ENCODE measurements at places on chromosomes 12 and 14. TPM values are rescaled to one million over a fixed set of nuclear protein-coding genes. Genes with fewer than 3 reads are reported as not detected.

The SPTB gene
- not detected for total RNA-seq

The RPS6KA5 gene
- 1.4 TPM for total RNA-seq

The CPNE6 gene
- not detected for total RNA-seq

The OTX2 gene
- not detected for total RNA-seq

DNA sequence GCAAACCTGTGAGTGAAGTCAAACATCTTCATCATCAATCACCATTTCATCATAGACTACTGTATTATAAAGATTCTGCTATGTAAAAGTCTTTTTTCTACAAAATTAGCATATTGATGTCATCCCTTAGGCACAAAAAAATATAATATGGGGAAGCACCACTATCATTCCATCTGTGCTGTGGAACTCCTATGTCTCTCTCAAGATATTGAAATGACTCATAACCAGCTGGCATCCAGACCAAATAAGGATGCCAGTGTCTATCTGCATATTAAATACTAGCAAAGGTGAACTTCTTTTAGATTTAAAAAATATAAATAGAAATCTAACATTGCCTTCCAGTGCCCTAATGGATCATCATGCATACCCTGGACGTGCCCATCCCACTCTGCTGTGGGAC is 17.9 kb upstream of the DCAF5 start:
- peak; percentile 77 for DNase-seq

GRCh38 chr12:12533238-12533829 is 29.3 kb downstream of the DUSP16 start:
- no peak for DNase-seq

DNA sequence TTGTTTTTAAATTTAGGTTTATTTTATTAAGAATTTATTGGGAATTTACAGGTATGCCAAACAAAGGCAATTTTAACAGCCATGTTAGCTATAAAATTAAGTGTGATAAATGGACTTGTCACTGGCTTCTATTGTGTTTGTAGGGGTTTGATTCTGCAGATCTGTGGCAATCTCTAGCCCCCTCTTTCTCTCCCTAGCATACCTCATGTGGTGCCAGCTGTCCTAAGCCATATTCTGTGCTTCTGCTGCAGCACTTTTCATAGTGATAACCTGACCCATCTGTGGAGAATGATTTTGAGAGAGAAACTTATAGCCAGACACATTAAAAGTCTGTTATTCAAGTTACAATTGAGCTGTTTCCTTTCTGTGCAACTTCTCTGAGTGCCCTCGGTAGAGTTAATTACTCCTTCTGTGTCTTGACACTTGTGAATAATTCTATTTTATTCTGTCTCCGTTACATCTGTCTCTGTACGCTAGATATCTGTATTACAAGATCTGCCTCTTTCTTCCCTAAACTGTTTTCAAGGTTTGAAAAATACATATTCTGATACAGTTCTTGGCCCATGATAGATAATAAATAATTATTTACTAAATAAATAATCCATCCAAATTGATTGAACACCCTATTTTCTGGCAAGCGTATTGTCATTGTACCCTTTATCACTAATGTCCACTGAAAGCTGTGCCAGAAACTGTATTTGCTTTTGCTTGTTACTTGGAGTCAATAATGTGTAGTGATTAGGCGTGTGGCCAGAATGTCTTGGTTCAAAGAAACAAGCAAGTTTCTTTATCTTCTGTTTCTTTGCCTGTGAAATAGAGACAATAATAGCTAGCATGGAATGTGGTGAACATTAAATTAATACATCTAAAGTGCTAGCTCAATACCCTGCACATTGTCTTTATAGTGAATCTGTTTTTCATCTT is 40.0 kb downstream of the FRS2 start:
- no peak for DNase-seq

- peak; percentile 14 for DNase-seq
These were observed 74.3 kb downstream of the TRHDE start for GRCh38 chr12:72346363-72346944.

DNA sequence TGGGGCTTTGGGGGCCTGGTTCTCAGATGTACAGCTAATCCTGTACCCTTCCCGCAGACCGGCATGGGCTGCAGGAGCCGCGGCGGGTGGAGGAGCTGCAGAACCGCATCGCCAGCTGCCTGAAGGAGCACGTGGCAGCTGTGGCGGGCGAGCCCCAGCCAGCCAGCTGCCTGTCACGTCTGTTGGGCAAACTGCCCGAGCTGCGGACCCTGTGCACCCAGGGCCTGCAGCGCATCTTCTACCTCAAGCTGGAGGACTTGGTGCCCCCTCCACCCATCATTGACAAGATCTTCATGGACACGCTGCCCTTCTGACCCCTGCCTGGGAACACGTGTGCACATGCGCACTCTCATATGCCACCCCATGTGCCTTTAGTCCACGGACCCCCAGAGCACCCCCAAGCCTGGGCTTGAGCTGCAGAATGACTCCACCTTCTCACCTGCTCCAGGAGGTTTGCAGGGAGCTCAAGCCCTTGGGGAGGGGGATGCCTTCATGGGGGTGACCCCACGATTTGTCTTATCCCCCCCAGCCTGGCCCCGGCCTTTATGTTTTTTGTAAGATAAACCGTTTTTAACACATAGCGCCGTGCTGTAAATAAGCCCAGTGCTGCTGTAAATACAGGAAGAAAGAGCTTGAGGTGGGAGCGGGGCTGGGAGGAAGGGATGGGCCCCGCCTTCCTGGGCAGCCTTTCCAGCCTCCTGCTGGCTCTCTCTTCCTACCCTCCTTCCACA is 7.6 kb downstream of the NR4A1 start:
- DNase-seq = no peak

GRCh38 chr14:70143306-70143705 is 45.4 kb downstream of the SLC8A3 start:
- no peak for DNase-seq

GRCh38 chr14:86022031-86022629 is 492.2 kb downstream of the FLRT2 start:
- no peak for DNase-seq

DNA sequence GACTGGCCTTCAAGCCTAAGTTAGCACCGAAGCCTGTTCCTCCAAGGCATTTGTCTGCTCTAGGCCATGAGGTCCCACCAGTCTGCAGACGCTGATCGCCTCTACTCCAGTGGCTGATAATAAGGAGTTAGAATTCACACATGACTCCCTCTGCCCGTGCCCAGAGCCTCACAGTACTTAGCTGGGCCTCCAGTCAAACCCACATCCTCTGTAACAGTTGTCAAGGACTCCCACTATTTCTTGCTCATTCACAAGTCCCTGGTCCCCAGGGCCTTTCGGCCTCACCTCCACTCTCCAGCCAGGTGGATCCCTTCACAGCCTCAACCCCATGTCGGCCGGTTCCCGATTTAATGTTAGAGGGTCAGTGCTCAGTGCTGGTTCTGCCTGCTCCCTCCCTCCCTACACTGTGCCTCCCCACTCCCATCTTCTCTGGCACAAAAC is 6.3 kb upstream of the KRT5 start:
- DNase-seq = no peak

GRCh38 chr12:40226705-40227104 is 1.9 kb downstream of the LRRK2 start:
- peak; percentile 89 for DNase-seq

DNA sequence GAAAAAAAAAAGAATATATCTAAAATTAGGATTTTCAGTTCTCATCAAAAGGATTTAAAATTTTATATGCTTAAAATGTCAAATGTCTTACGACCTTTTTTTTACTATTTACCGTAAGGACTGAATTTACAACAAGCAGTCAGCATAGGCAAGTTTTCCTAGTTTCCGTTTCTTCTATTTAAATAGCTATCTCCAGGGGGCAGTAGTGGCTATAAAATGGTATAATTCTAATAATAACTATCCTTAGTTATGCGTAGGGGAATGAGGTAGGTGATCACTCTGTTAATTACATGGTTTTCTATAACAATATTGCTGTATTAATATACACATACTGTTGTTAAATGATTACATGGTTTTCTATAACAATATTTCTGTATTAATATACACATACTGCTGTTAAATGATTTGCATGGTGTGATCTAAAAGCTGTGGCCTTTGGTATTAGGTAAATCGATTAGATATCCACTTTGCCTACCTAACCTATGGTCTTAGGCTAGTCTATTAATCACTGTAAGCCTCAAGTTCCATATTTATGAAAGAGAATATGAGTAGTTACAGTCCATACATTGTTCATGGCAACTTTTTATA is 217.7 kb upstream of the PDZRN4 start:
- DNase-seq = no peak

GRCh38 chr12:51334764-51335163 is 10.8 kb upstream of the BIN2 start:
- DNase-seq = no peak

DNA sequence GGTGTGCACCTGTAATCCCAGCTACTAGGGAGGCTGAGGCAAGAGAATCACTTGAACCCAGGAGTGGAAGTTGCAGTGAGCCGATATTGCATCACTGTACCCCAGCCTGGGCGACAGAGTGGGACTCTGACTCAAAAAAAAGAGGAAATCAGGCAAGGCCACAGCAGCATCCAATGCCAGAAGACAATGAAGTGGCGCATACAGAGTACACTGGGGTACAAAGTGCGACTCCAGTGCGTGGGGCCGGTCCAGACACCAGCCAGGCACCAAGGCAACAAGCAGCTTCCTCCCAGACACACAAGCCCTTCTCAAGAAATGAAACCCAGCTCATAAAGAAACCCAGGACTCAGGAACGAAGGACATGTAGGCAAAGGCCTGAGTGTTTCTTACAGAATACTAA is 28.2 kb downstream of the TTC7B start:
- DNase-seq = no peak

DNA sequence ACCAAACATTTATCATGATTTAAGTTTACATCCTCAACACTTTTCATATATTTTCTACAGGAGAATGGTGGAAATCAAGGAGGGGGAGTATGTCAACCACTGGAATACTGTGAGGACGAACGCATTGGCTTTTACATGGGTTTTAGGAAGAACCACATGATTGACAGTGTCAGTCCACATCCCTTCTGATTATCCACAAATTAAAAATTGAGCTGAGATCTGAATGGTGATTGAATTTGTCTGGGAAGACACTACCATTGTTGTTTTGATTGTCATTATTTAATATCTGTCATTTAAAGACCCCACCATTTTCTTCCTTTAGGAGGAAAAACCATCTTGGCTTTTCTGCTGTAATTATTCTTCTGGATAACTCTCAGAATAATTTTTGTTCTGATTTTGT is 31.3 kb upstream of the KLRF1 start:
- DNase-seq = no peak
